ENCODE measurements at places on chromosomes 3 and 15. TPM values are rescaled to one million over a fixed set of nuclear protein-coding genes. Genes with fewer than 3 reads are reported as not detected.

- peak; percentile 80 for DNase-seq
These were observed 6.3 kb downstream of the LRRC31 start for GRCh38 chr3:169863458-169863899.

DNA sequence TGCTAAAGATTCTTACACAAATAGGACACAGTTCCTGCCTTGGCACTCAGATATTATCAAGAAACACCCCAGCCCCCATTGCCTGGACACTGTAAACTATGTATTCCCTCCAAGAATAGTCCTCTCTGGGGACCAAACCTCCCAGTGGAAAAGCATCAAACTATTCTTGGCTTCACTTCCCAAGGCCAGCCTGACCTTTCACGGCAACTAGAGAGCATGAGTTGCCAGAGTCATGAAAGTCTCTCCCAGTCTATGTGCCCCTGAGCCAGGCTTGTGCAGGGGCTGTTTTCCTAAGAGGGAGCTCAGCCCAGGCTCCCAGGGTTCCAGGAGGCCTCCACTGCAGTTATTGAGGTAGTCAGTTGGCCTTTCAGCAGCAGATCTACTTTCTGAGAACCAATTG is 251.9 kb upstream of the TGFBR2 start:
- DNase-seq, result no peak

DNA sequence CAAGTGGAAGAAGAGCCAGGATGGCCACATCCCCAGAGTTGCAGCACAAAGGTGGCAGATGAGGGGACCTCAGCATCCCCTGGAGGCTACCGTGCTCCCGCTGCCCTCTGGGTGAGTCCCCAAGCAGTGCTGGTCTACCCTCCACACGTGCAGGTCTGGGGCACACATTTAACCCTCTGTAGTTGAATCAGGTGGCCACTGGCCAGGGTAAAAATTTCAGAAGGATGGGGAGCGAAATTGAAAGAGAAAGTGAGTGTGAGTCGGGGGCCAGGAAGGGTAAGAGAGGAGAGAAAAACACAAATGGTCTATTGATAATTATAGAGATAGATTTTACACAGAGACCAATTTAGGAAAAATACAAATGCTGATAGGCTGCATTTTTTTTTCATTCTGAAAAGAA is 139.5 kb upstream of the EIF1B start:
- DNase-seq, result no peak

DNA sequence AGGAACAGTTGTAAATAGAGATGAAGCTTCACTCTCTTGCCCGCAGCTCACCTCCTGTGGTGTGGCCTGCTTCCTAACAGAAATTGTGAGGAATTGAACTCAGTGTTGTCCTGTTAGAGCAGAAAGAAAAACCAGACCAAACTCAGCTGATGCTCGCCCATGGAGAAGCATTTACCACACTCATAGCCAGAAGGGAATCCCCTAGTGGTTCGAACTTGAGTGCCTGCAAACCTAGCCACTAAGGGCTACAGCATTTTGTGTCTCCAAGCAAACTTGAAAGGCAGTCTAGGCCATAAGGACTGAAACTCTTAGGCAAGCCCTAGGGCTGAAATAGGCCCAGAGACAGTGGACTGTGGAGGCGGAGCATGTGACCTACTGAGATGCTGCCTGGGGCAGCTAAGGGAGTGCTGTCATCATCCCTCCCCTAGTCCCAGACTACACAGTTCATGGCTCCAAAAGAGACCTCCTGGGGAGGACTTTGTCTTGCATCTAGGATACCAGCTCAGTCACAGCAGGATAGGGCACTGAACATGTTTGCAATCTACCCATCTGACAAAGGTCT is 44.5 kb upstream of the MCTP2 start:
- no peak for DNase-seq

DNA sequence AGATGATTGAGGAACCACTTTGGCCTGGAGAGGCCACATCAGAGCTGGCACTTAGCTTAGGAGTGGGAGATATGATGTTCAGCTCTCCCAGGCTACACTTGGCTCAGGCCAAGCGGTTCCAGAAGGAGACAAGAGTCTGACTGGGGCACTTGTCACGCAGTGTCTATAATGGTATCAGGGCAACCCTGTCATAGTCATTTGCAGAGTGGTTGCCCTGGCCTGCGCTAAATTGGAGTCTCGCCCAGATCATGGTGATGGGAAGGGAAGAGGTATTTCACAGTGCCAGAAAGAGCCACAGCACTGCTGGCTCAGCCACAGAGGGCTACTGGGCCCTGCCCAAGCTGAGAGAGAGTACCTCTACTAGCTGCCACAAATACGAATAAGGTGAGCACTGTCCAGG is 186.9 kb upstream of the CRBN start:
- no peak for DNase-seq

DNA sequence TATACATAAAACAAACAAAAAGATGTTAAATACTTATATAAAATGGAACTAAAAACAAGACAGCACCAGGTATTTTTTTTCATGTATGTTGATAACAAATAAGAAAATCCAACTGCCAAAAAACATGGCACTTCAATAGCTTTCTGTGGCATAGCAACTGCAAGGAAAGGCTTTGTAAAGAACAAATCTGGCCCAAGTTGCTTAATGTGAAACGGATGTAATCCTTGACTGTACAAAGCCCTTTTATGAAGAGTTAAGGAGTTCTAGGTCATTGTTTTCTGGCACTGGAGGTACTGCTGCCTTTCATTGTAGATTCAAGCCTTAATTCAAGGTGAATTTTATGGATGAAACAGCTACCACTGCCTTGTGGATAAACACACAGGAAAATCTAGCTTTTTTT is 68.8 kb upstream of the SLC12A8 start:
- DNase-seq, result no peak

- DNase-seq, result peak; percentile 71
These were observed 22.4 kb downstream of the LRRK1 start for GRCh38 chr15:100941536-100941935.

- no peak for DNase-seq
These were observed 570.6 kb downstream of the ZBBX start for GRCh38 chr3:166809520-166809919.

- no peak for DNase-seq
These were observed 560.8 kb downstream of the MCTP2 start for GRCh38 chr15:94792196-94792595.

- peak; percentile 50 for DNase-seq
These were observed 279.4 kb upstream of the TLE3 start for GRCh38 chr15:70376929-70377691.

DNA sequence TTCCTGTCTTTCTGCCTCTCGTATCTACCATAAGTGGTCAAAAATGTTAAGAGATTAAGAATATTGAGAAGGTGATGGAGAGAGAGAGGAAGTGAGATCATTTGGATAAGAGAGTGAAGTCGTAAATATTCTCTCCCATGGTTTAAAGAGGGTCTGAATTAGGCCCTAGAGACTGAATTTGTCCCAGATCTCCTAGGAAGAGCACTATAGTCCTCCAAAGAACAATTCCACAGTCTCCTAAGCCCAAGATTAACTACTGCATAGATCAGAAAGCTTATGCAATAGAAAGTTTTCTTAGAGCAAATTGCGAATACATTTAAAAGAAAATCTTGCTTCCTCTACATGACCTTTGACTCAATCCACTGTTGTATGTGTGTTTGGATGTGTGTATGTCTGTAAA is 598.8 kb downstream of the TUSC7 start:
- no peak for DNase-seq

- DNase-seq, result no peak
These were observed 22.1 kb downstream of the MFN1 start for GRCh38 chr3:179369621-179370020.

DNA sequence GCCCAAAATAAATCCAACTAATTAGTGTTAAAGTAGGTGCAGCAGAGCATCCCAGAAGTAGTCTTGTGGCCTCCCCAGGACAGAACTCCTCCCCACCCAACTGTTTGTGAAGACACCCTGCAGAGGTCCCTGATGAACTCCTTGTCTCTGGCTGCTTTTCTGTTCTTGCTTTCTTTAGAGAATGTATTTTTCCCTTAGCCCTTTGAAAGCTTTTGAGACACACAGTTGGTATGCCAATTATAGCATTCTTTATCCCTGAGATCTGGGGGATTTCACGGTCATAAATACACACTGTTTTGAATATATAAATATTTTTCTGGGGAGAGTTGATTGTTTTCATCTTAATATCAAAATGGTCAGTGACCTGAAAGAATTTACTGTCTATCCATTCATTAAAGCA is 9.8 kb downstream of the TFG start:
- DNase-seq, result no peak

DNA sequence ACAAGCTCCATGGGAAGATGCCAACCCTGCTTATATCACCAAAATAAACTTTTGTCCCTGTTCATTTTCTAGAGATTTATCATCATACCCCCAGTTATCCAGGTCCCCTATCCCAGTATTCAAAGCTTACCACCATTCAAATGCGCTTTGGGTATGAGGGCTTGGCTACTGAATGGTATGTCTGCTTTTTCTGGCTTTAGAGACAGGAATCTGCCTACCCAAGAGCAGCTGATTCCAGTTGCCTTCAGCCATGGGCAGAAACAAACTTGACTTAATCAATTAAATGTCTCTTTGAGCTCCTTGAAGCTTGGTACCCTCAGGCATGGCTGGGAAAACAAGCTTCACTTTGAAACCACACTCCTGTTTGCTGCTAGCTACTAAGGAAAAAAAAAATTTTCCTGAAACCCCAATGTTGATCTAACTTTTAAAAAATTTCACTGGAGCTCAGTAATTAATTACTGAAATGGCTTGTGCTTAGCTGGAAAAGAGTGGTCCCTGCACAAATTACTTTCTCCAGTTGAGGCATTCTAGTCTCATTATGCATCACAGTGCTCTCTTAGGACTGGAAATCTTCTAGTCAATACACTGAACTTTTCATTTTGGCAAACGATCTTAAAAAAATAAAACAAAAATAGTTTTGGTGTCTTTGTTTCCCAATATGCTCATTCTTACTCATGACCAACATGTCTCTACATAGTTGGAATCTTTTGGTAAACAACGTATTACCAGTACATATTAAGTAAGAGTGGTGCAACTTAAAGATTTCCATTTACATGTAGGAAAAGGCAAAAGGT is 242.8 kb downstream of the DTWD1 start:
- DNase-seq, result no peak

DNA sequence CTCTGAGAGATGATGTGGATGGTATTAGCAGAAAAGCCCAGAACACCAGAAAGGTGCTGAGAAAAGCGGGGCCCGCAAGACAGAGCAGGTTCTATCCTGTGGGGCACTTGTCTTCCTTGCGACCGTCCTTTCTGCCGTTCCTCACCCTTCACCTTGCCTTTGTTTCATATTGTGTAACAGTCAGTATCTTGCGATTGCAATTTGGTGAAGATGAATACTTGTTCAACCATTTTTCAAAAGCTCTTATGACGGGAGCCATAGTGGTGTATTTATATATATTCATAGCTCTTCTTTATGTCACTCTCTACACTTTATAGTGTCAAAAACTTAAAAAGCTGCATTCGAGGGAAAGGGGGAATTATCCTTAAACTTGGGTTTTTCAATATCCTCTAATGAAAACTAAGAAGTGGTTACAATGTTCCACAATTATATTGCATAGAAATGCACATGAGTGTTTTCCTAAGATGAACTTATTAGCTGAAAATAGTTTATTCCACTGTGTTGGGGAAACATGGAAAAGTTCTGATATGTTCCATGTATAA is 797 bp downstream of the MAP3K13 start:
- no peak for DNase-seq

- no peak for DNase-seq
These were observed 99.6 kb downstream of the SHQ1 start for GRCh38 chr3:72748659-72749058.

DNA sequence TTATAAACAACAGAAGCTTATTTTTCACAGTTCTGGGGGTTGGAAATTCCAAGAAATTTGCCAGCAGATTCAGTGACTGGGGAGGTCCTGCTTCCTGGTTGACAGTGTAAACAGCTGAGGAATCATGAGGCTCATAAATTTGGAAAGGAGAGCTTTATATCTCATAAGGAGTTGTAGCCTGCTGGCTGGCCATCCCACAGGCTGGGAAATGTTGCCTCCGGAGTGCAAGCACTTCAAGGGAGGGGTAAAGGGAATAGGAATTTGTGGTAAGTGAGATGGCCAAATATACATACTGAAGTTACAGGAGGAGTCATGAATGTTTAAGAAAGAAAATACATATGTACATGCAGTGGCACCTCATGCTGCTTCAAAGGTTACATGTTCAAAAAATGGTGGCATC is 217.2 kb upstream of the CBLB start:
- no peak for DNase-seq

- no peak for DNase-seq
These were observed 47.6 kb upstream of the ATP1B3 start for GRCh38 chr3:141828890-141829289.

- no peak for DNase-seq
These were observed 284 bp upstream of the TSC22D2 start for GRCh38 chr3:150407808-150408220.

DNA sequence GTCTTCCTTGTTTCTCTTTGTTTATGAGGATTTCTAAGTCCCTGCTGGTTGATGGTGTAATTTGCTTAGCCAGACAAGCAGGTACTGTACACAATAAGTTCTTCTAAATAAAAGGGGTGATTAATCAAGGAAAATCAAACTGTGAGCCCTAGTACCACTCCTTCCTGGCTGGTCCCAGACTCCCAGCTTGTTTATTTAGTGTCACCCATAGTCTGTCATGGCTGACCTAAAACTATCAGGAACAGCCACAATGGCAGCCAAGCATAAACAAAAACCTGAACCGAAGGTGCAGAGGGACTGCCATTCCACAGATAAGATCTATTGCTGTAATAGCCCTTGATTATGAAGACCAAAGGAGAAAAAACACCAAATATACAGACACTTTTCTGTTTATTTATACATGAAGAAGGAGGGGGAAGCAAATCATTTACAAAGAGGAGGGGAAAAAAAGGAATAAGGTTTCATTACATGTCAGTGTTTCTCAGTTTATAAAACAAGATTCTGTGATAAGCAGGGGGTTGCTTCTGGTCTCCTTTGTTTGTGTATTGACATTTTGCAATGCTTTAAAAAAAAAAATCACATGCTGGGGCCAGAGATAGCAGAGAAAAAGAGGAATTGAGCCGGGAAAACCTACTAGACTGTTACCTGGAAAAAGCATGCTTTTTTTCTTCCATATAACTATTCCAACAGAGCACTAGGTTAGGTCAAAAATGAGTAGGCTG is 182.4 kb upstream of the DPH6 start:
- DNase-seq, result no peak

GRCh38 chr15:69403594-69403993 is 10.6 kb upstream of the KIF23 start:
- DNase-seq, result no peak

DNA sequence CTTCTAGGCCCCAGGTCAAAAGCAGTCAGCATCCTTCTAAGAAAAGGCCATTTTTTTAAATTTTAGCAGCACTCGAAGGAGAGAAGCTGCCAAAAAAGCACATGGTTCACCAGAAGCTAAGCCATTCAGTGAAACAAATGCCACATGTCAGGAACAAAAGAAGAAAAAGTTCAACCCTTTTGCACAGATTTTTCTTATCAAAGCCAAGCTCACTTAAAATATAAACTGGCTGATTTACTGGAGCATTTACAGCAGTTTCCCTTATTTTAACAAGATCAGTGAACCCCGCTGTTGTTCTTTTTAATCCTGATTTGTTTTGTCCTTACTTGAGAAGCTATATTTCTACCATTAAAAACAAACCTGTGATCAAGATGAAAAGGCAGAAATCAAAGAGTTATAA is 46.5 kb upstream of the SYNPR start:
- no peak for DNase-seq

GRCh38 chr3:156763931-156764720 is 62.0 kb upstream of the LEKR1 start:
- no peak for DNase-seq

Gene EAF1
- polyA plus RNA-seq, result 24.2 TPM

Gene PHLDB2
- polyA plus RNA-seq, result not detected

Gene TPRA1
- 23.4 TPM for polyA plus RNA-seq

Gene RRP9
- polyA plus RNA-seq, result 10.4 TPM

Gene MYO5A
- polyA plus RNA-seq, result 33.5 TPM

Data from CD14-positive monocyte (primary cell).